Breast epithelium (tissue), 4 donors: ENCODE measurements at places on chromosomes 4 and X. TPM values are rescaled to one million over a fixed set of nuclear protein-coding genes. Genes with fewer than 3 reads are reported as not detected.

GRCh38 chrX:21885568-21885967, 29.8 kb downstream of the YY2 start:
- no peak for DNase-seq

DNA sequence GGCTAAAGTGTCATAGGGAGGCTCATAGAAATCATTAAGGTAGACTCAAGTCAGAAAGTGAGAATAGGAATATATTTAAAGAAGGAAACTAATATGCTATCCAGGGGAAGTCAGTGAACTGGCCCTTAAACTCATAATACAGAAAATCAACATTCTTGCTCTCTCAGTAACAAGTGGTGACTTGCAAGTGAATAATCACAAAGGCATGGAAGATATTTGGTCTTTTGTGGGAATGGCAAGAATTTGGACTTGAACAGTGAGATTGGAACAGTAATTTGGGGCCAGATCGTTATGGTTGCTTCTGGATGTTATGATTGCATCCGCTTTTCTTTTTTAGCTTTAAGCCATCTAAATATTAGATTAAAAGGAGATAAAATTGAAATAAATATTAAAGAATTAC, 103.8 kb downstream of the TBC1D19 start:
- no peak for DNase-seq

DNA sequence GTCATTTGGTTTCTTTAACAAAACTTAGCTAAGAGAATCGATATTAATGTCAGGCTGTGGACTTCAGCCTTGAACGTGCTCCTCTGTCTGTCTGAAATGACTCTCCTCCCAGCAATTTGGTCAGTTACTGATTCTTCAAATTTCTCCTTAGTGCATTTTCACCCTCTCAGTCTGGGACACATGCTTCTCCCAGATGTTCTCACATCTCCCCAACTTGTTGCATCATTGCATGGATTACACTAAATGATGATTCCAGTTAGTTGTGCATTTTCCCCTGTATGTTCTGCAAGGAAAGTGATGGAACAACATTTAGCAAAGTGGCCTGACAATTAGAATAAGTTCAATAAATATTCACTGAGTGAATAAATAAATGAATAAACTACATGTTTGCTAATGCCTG, 94.4 kb downstream of the NLGN4X start:
- DNase-seq, result no peak

GRCh38 chrX:41449615-41450014, 2.5 kb downstream of the NYX start:
- DNase-seq, result no peak

DNA sequence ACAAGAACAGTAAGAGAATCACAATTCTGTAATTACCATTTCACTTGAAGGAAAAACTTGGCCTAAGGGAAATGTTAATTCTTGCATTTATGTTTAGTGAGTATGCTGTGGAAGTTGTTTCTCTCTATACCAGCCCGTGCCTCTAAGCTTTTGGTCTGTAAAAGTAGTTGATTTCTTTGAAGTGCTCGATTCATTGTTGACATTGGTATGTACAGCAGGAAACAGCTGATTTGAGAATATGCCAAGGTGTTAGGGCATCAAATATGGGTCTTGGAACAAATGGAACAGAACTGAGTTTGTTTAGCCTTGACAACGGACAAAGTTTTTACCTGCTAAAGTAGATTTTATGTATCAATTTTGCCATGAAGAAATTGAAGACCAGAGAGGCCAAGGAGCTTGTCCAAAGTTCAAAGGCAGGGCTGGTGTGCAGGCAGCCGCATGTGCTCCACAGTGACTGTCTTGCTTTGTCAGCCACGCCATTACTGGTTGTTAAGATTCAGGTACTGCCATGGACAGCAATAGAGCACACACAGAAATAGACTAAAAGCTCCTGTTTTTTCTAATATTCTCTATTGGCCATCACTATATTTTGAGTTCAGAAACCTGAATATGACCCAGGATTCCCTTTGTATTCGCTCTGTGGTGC, 75.5 kb upstream of the TLR3 start:
- DNase-seq, result no peak

DNA sequence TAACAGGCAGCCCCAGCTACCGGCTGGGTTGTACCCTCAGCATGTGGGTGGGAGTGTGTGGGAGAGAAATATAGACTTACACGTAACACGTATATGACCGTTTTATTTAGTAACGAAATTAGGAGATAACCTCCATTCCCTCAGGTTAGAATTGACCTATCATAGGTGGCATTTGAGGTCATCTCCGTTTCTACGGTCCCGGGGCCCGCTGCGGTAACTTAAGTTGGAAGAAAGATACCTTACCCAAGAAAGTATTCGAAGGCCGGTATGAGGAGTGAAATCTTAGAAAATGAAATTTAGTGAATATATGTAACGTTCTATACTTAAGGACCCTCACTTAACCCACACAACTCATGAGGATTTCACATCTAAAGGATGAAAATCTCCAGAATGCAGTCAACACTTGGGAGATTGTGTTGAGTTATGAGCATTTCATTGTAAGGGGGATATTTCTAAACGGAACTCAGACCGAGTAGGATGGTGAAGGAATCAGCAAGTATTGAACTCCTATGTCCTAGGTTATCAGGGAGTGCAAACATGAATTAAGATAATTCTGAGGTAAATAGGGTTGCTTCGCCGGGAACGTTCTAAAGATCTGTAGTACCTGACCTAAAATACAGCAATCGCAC, 891 bp downstream of the CISD2 start:
- no peak for DNase-seq

Gene FAM184B
- total RNA-seq, result not detected
